CD8-positive, alpha-beta memory T cell (primary cell): ENCODE measurements at places on chromosomes 13 and 19.

- no peaks in the 10 kb centered on the region for H3K27me3 ChIP-seq
- no peak overlapping the region for H3K27ac ChIP-seq
- no peak overlapping the region for H3K4me3 ChIP-seq
- peaks cover 23% of the 10 kb centered on the region for H3K36me3 ChIP-seq
Measured at GRCh38 chr13:98020271-98020670, 66.8 kb downstream of the IPO5 start.

GRCh38 chr13:39530916-39531315 is 72.1 kb downstream of the LHFPL6 start:
- H3K4me1 ChIP-seq: no peaks in the 10 kb centered on the region
- no peaks in the 10 kb centered on the region for H3K27me3 ChIP-seq
- H3K27ac ChIP-seq: no peak overlapping the region
- no peaks in the 10 kb centered on the region for H3K36me3 ChIP-seq
- DNase-seq: no peak

DNA sequence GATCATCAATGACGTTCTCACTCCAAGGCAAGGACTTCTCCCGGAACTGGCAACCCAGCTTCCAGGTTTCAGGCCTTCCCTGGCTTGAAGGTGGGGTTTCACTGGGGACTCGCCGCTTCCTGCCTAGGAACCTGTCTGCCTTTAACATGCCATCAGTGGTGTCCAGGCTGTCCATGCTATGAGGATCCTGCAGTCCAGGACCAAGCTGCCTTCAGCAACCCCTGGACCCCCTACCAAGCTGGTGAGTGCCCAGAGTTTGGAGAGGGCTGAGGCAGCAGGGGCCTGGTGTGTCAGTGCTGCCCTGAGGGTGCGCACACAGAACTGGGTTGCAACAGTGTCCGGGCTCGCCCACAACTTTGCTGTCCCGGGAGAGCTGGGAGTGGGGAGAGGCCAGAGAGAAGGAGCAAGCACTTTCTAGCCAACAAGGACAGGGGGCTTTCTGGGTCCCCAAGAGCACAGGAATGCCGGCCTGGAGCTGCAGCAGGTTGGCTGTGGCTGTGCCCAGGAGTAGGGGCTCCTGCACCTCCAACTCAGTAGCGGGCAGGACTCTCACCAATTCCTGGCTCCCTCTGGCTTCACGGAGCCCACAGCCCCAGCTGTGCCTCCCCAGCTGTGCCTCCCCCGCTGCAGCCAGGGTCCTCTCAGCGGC is 1563.2 kb upstream of the MIR17HG start:
- H3K4me3 ChIP-seq: no peak overlapping the region
- H3K36me3 ChIP-seq: no peaks in the 10 kb centered on the region
- no peaks in the 10 kb centered on the region for H3K4me1 ChIP-seq
- H3K27ac ChIP-seq: no peak overlapping the region
- DNase-seq: peak; percentile 30

GRCh38 chr19:46963093-46963734 is 56.4 kb upstream of the NPAS1 start:
- H3K36me3 ChIP-seq: no peaks in the 10 kb centered on the region
- H3K27me3 ChIP-seq: no peaks in the 10 kb centered on the region

DNA sequence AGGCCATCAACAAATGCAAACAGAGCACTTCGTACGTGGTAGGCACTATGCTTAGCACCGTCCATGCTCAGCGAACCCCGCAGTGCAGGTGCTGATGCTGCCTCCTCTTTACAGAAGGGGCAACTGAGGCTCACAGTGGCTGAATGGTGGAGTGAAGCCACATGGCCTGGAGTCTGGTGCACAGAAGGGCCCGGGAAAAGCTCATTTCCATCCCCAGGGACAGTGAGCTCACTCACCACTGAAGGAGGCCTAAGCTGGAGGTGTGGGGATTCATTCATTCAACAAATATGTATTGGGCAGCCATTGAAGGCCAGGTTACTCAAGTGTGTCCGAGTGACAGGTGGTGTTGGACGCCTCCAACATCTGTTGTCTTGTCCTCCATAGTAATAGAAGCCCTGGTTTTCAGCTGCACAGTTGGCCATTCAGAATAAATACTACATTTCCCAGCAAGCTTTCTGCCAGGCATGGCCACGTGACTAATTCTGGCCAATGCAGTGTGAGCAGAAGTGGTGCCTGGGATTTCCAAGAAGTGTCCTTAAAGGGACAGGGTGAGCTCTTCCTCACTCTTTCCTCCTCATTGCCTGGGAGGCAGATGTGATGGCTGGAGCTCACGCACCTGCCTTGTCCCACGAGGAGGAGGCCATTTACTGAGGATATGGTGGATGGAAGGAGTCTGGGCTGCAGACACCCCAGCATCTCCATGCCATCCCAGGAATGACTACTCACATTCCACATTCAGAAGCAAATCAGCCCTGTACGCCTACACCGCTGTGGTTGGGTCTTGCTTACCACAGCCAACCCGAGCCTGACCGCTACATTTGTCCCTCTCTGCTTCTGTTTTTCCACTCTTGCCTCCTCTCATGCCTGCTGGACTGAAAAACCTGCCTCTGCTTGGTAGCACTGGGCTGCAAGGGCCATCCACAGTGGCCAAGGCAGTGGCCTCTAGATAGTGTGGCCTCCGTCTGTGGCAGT is 2.3 kb upstream of the ZNRF4 start:
- no peak for DNase-seq
- H3K36me3 ChIP-seq: no peaks in the 10 kb centered on the region
- no peaks in the 10 kb centered on the region for H3K27me3 ChIP-seq
- no peak overlapping the region for H3K4me3 ChIP-seq
- no peak overlapping the region for H3K27ac ChIP-seq

- peak; percentile 74 for DNase-seq
- peaks cover 6% of the 10 kb centered on the region for H3K4me1 ChIP-seq
- no peaks in the 10 kb centered on the region for H3K27me3 ChIP-seq
- peak overlapping the region; percentile 53 for H3K4me3 ChIP-seq
Measured at GRCh38 chr13:49300739-49301589, 53.2 kb downstream of the CDADC1 start.

- no peak overlapping the region for H3K4me3 ChIP-seq
- H3K4me1 ChIP-seq: no peaks in the 10 kb centered on the region
- H3K27ac ChIP-seq: no peak overlapping the region
- H3K27me3 ChIP-seq: no peaks in the 10 kb centered on the region
Measured at GRCh38 chr13:46496086-46496485, 56.9 kb upstream of the LRCH1 start.

DNA sequence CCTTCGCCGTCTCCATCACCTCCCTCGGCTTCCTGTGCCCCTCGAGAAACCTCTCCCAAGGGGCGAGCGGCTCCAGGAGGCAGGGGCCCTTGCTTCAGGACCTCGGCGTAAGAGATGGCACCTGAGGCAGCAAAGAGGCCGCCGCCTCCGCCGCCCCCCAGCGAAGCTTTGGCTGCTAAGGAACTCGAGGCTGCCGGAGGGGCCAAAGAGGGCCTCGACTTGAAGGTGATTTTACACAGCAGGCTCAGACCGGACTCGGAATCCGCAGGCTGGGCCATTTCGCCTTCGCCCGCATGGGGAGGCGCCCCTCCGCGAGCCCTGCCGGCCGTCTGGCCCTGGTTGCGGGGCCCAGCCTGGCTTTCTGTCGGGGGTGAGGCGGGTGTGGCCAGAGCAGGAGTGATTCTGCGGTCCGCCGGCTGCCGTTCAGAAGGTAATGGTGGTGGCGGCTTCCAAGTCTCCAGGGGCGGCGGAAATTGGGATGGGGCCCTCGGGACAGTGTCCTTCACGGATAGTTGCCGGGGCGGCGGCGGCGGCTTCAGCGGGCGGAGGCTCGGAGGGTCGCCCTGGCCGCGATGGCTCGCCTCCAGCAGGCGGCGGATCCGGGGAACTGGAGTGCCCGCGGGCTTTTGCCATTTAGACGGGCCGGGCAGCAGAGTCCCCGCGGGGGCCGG is 1.4 kb downstream of the GGN start:
- H3K27me3 ChIP-seq: no peaks in the 10 kb centered on the region
- H3K4me1 ChIP-seq: peaks cover 24% of the 10 kb centered on the region
- no peak for DNase-seq

DNA sequence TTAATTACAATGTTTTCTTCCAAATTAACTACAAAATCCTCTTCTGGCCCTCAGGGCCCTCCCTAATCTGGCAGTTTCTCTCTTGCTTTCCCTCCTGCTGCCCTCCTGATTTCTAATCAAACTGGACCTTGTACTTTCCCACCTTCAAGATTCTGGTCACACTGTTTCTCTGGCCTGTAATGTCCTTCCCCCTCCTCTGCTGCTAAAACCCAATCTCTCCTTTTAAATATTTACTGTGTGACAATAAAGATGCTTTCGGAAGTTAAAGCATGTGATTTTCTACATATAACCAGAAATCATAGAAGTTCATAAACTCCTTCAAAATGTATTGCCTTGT is 14.1 kb upstream of the HMGB1 start:
- H3K27ac ChIP-seq: no peak overlapping the region
- H3K36me3 ChIP-seq: no peaks in the 10 kb centered on the region
- no peaks in the 10 kb centered on the region for H3K4me1 ChIP-seq
- DNase-seq: no peak
- H3K4me3 ChIP-seq: no peak overlapping the region

- DNase-seq: no peak
- H3K4me1 ChIP-seq: no peaks in the 10 kb centered on the region
- H3K4me3 ChIP-seq: no peak overlapping the region
- no peaks in the 10 kb centered on the region for H3K36me3 ChIP-seq
- no peak overlapping the region for H3K27ac ChIP-seq
- no peaks in the 10 kb centered on the region for H3K27me3 ChIP-seq
Measured at GRCh38 chr19:22530042-22530441, 104.1 kb upstream of the ZNF492 start.

GRCh38 chr19:1168572-1169410 is 5.3 kb downstream of the SBNO2 start:
- no peak overlapping the region for H3K27ac ChIP-seq
- no peak for DNase-seq
- no peaks in the 10 kb centered on the region for H3K36me3 ChIP-seq

- DNase-seq: no peak
- no peaks in the 10 kb centered on the region for H3K4me1 ChIP-seq
- no peak overlapping the region for H3K27ac ChIP-seq
- H3K36me3 ChIP-seq: no peaks in the 10 kb centered on the region
Measured at GRCh38 chr13:43797869-43798268, 11.1 kb upstream of the ENOX1 start.

- peaks cover 9% of the 10 kb centered on the region for H3K27me3 ChIP-seq
- no peak overlapping the region for H3K4me3 ChIP-seq
- H3K36me3 ChIP-seq: no peaks in the 10 kb centered on the region
- H3K27ac ChIP-seq: no peak overlapping the region
Measured at GRCh38 chr19:42693760-42694350, 46.4 kb downstream of the PSG3 start.

DNA sequence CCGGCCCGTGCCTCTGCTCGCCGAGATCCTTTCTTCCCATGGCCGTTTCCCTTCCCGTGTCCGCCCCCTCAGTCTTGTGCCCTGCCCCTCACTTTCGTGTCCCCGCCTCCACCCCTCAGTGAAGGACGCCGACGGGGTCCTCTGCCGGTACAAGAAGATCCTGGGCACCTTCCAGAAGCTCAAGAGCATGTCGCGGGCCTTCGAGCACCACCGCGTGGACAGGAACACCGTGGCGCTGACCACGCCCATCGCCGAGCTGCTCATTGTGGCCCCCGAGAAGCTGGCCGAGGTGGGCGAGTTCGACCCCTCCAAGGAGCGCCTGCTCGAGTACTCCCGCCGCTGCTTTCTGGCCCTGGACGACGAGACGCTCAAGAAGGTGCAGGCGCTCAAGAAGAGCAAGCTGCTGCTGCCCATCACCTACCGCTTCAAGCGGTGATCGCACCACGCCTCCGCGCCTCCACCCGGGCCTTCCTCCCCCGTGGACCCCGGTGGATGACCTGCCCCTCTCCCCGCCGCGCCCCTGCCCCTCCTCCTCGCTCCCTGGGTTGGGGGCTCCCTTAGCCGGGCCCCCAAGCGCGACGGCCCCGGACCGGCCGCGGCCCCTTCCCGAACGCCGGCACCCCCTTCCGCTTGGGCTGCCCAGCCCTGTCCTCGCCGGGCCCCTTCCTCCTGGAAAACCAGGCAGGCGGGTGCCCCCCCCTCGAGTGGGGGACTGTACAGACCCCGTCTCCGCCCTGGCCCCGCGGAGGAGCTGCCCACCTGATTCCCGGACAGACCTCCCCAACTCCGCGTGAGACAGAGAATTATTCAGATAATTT is 2.3 kb upstream of the U2AF2 start:
- no peak for DNase-seq
- no peak overlapping the region for H3K4me3 ChIP-seq
- H3K27me3 ChIP-seq: no peaks in the 10 kb centered on the region
- H3K27ac ChIP-seq: no peak overlapping the region
- no peaks in the 10 kb centered on the region for H3K36me3 ChIP-seq
- peaks cover 34% of the 10 kb centered on the region for H3K4me1 ChIP-seq

DNA sequence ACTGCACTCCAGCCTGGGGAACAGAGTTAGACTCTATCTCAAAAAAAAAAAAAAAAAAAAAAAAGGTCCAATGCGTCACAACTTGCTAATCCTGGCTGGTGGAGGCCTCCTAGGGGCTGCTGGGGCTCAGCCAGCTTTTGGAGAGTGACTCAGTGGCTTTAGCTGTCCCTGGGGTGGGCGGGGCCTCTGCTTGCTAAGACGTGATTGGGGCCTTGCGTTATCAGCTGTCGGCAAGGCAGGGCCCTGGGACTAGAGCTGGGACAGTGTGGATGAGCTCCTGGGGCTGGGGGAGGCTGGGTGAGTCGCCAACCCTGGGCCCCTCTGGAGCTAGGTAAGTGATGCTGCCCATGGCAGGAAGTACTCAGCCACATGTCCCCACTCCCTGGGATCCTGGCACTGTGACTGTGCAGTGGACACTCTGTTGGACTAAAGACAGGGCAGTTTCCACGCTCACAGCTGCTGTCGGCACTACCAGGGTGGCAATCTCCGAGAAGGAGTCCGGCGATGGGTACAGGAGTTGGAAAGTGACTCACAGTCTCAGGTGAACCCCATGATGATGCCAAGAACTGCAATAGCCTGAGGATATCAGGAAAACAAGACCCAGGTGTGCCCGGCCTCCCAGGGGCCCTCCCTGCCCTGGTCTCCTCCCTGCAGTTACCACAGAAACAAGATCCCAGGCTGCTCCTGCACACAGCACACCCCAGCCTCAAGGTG is 32.2 kb downstream of the F2RL3 start:
- H3K36me3 ChIP-seq: no peaks in the 10 kb centered on the region
- H3K4me3 ChIP-seq: no peak overlapping the region
- no peaks in the 10 kb centered on the region for H3K27me3 ChIP-seq
- no peak overlapping the region for H3K27ac ChIP-seq

GRCh38 chr13:83449668-83450395 is 432.4 kb downstream of the SLITRK1 start:
- H3K27me3 ChIP-seq: no peaks in the 10 kb centered on the region
- H3K4me3 ChIP-seq: no peak overlapping the region
- no peaks in the 10 kb centered on the region for H3K36me3 ChIP-seq
- no peak overlapping the region for H3K27ac ChIP-seq

DNA sequence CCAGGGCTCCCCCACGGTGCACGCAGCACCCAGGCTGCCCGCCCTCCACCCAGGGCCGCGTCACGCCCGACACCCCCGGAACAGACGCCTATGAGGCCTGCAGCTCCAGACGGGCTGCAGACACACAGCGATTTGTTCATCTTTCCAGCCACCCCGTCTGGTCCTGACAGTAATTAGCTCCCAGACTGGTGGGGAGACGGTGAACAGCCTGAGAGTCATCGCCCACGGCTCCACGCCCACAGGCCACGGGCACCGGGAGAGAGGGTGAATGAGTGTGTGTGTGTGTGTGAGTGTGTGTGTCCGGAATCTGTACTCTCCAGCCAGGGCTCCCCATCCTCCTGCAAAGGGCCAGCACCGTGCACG is 18.1 kb downstream of the GADD45B start:
- H3K27ac ChIP-seq: no peak overlapping the region
- H3K27me3 ChIP-seq: peaks cover 16% of the 10 kb centered on the region
- peak overlapping the region; percentile 77 for H3K4me3 ChIP-seq
- peaks cover 26% of the 10 kb centered on the region for H3K4me1 ChIP-seq
- no peak for DNase-seq

GRCh38 chr19:46429999-46430398 is 1.3 kb upstream of the PNMA8C start:
- H3K4me3 ChIP-seq: no peak overlapping the region
- no peak overlapping the region for H3K27ac ChIP-seq
- no peak for DNase-seq
- H3K4me1 ChIP-seq: peaks cover 12% of the 10 kb centered on the region
